ENCODE measurements at places on chromosomes 7 and 10.

DNA sequence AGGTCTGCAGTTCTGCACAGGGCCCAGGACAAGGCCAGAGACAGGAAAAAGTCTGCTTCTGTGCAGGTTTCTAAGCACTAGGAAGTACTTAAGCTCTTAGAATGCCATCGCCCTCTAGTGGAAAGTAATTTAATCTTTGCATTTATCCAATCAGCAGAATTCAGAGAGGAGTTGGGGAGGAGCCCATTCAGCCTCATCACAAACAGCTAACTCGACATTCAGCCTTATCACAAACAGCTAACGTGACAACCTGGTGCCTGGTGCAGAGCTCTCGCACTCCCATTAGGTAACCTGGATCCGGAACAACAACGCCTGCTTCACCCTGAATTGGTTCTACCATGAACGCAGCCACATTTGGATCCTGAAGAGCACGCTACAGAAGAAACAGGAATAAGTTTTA, 15.2 kb downstream of the OAT start:
- no peak for DNase-seq

- no peak for DNase-seq
These were observed 2.9 kb downstream of the C1QL3 start for GRCh38 chr10:16518822-16519221.

GRCh38 chr10:1632141-1632540, 105.2 kb downstream of the ADARB2 start:
- DNase-seq: no peak

- no peak for DNase-seq
These were observed 212.4 kb downstream of the CAMK1D start for GRCh38 chr10:12561720-12562119.

- no peak for DNase-seq
These were observed 34.1 kb downstream of the GET4 start for GRCh38 chr7:910441-910861.

DNA sequence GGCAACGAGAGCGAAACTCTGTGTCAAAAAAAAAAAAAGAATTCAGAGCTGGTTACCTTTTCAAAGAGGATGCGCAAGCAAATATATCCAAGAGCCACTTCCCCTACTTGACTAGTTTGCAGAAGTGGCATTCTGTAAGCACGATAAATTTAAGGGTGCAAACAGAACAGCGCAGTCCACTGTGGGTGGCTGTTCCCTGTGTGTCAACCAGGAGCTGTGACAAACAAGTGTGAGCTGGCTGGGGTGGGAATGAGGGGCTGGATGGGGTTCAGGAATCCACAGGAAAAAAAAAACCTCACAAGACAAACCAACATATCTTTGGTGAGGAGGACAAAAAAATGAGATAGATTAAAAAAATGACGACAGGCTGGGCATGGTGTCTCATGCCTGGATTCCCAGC, 15.9 kb downstream of the GUSB start:
- DNase-seq: no peak
